ENCODE measurements at places on chromosomes 16 and 17.

DNA sequence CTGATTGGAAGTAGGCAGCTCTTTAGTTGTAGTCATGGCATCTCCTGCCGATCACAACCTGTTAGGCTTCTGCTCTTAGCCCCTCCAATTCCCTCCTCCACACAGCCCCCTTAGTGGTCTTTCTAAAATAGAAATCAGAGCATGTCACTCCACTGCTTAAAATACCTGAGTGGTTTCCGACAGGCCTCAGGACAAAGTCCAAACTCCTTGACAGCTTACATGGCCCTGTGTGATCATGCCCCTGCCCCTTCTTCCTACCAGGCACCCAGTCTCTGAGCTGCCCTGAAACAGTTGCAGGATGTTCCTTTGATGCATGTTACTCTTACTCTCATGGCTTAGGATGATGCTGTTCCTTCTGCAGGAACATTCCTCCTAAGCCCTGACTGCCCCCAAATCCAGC, 147.3 kb downstream of the AATF start:
- DNase-seq = no peak

DNA sequence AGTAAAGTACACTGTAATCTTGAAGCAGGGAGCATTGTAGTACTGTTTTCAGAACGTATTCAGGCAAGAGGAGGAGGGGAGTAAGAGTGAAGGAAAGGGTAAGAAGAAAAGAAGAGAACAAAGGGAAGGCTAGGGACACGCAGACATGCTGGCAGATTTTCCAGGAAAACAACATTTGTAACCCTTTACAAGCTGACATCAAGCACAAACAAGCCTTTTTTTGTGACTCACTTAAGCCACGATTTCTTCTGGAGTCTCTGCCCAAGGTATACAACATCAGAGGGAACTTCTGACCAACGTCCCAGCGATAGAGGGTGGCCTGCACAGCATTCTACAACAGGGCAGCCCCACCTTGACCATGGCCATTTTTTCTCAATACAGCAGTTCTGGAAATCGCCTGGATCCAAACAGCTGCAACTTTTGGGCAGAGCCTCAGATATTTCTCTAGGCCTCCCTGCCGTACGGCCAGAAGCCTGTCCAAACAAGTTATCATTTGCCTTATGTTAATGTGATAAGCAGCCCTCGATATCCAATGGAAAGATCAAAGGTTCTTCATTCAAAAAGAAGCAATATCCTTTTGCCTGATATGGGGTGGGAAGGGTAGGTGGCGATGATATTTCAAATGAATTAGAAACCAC, 247.3 kb downstream of the ZFHX3 start:
- DNase-seq = no peak

DNA sequence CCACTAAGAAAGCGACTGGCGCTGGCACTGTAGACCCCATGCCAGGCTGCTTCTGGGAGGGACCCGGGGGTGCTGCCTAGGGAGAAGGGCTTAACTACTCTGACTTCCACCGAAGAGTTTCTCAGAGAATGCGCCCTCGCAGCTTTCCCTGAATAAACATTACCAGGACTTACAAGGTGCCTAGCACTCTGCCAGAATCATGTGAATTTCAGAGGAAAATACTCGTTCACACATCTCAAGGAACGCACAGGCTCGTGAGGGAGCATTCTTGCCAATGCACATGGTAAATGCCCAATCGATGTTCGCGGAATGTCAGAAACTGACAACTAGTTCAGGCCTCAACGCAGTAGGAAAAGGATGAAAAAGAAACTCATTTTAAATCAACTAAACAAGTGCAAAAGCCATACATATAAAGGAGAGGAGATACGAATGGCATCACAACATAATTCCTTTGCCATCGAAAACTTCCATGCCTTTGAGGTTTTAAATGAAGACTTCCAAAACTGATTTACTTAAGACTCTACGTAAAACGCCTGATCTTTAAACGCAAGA, 999 bp downstream of the CMC2 start:
- no peak for DNase-seq

DNA sequence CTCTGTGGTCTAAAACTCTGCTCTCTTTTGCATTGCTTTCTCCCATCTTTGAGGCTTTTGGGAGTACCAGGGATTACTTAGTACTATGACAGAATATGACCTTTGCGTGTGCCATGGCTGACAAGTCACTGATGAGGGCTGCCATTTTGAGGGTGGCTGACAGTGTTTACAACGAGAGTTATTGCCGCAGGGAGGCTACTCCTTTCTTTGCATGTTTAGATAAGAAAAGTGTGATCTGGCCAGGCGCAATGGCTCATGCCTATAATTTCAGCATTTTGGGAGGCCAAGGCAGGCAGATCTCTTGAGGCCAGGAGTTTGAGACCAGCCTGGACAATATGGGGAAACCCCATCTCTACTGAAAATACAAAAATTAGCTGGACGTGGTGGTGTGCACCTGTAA, 77.5 kb downstream of the GSG1L start:
- no peak for DNase-seq

DNA sequence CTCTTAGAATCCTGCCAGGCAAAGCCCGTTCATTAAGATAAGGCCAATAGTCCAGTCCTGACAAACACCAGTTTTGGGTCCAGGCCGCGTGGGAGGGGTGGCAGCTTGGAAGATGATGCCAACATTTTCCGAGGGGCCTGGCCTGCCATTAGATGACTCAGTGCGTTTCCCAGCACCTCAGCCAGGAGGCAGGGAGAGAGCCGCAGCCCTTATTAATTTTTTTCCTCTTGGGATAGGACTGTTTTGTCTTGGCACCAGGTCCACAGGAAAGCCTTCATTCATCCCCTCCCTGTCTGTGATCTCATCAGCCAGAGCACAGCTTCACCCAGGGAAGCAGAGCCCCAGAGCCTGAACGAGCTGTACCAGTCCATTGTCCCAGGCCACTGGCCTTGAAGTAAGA, 4.7 kb upstream of the NDEL1 start:
- DNase-seq = no peak

DNA sequence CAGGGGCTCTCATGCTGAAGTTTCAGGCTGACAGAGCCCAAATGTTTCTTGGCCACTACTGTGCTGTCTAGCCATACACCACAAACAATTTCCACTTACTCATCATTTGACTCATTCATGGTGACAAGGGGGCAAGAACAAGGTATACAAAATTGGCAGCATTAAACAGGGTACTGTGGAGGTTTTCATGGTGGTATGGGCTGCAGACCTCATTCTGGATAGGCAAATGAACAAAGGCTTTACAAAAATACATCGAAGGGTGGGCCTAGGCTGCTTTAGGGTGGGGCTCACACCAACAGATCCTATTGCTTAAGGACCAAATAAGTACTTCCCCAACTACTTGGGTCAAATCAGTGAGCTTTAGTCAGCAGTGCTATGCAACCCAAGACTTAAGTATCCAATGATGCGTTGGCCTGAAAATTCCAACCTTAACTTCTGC, 53.0 kb downstream of the N4BP1 start:
- DNase-seq = peak; percentile 46

GRCh38 chr17:28369684-28370034, 448 bp downstream of the VTN start:
- no peak for DNase-seq

DNA sequence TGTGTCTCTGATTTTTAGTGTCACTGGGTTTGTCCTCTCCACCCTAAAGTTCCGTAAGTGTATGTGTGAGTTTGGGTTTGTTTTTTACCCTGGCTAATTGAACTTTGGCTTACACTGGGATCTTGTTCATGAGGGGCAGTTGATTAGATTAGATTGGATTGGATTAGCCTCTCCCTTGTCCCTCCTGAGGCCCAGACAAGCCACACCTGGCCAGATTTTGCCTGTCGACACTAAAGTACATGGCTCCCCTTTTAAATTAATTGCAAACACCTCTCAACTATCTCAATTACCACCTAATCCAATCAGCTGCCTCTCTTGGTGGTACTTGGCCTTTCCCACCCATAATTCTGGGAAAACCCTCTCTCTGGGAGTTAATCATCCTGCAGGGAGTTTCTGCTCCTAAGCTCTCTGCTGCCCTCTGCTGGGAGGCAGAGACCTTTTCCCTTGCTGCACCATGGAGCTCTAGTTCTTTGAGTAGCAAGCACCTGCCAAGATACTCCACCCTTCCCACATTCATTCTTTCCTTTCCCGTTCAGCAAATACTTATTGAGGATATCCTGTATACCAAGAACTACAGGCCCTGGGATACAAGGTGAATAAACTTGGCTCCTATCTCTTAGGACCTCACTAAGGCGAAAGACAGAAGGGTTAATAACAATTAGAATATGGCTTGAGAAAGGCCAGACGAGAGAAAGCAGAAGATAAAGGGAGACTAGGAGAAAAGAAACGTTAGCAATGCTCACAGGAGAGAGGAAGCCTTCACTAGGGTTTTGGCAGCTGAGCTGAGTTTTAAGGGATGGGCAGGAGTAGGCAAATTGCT, 60.0 kb upstream of the MPHOSPH6 start:
- DNase-seq = peak; percentile 67

DNA sequence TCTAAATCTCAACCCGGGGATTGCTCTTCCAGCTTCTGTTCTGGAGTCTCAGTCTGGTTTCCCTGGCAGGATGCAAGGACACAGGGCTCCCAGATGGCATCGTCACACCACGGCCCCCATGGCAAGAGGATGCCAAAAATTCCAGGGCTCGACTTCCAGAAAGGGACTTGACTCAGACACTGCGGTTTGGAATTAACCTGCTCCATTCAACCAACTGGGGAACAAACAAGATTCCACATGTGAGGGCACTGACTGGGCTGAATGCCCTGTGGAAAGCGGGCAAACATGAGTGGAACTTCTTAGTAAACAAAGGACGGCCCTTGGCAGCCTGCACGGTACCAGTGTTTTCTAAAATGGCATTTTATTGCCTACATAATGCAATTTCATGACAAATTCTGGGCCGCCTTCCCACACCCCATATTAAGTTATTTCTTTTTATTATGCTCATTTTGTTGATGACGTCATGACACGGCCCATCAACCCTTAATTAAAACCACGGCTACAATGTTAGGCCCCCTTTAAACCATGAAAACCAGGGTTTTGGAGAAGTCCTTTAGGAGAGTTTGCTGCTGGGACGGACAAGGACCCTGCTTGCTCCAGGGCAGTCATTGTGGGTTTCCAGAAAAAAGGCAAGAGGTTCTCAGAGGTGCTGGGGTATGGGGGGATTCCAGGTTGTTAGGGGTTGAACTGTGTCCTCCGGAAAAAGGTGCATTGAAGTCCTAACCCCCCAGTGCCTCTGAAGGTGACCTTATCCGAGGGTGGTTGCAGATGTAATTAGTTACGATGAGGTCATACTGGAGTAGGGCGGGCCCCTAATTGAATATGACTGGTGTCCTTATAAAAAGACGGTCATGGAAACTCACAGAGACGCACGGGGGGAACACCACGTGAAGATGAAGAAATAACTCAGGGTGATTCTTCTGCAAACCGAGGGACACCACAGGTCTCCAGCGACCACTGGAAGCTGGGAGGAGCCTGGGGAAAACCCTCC, 205.6 kb downstream of the FOXL1 start:
- no peak for DNase-seq

- DNase-seq = no peak
Measured at GRCh38 chr17:77365584-77366186, 224.9 kb downstream of the SEC14L1 start.

DNA sequence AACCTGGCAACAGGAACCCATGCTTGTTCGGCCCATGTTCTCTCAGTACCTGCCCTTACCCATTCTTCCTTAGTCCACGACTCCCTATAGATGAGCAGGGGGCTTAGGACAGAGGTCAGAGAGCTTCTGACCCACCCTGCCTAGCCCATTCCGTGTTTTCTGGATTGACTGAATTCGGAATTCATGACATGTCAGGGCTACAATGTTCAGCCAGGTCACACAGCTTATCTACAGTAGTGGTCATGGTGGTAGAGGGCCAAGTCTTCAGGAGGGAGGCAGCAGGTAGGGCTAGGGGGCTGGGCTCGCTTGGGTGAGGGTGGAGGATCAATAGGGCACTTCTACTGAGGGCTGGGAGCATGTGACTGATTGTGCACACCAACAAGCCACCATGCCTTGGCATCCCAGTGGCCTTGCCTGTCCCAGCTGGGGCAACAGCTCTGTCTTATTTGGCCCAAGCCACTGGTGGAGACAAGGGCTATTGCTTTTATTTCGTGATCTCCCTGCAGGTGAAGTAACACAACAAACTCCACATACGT, 3.1 kb downstream of the HEXIM2 start:
- DNase-seq = no peak

- DNase-seq = no peak
Measured at GRCh38 chr16:61945511-61945910, 90.7 kb downstream of the CDH8 start.

DNA sequence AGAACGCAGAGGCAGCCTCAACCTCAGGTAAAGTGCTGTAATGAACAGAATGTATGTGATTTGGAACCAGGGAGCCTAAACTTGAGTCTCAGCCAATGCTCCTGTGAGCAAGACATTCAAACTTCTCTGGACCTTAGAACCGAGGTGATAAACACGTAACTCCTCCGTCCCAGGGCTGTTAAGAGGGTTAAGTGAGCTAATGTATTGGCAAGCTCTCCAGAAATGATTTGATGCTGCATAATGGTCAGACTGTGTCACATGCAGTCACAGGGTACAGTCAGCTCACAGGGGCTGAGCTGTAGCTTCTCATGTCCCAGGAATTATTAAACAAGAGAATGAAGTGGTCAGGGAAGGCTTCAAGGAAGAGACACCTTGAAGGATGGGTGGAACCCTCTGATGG, 10.0 kb upstream of the SLC4A1 start:
- DNase-seq = no peak

DNA sequence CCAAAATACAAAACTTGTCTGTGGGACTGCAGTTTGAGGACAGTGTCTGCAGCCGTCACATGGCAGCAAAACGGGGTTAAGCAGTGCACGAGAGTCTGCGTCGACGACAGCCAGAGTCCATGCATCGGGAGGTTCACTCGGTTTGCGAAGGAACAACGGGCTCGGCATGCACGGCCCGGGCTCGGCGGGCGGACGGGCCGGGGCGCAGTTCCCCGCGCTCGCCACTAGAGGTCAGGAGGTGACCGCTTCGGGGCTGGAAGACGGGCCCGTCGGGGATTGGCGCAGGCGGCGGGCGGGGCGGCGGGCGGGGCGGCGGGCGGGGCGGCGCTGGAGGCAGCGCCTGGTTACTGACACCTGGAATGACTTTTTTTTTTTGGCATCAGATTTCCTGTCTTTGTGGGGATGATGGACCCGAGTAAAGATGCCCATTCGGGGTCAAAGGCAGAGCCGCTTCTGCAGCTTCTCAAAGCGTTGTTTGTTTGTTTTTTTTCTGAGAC, 6.5 kb downstream of the SCGB1C2 start:
- DNase-seq = peak; percentile 76

DNA sequence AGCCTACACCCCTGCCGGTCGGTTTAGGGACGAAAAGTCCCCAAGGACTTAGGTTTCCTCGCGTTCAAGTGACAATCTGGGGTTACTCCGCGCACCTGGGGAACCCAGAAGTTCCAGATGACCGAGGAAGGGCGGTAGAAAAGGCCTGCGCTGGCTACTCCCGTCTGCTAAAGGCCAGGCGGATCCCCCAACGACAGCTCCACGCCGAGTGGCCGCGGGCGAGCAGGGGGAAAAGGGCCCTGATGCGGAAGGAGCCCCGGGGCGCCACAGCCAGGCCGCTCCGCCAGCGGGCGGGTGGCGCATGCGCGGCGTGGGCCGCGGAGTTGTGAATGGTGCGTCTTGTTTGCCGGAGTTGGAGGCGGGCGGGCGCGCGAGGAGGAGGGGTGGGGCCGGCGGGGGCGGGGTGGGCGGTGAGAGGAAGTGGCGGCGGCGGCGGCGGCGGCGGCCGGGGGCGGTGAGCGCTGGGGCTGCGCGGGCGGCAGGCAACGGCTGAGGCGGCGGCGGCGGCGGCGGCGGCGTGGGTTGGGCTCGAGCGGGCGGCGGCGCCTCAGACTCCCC, at the start of gene CBFB:
TSS of gene CBFB (plus strand) at position 454 of the 558 bp plus-strand sequence. CDS start 259 bp downstream, outside the sequence.
- DNase-seq = peak; percentile 97

Data from GM12865 (cell line).